ENCODE measurements at places on chromosomes 7 and 10. TPM values are rescaled to one million over a fixed set of nuclear protein-coding genes. Genes with fewer than 3 reads are reported as not detected.

DNA sequence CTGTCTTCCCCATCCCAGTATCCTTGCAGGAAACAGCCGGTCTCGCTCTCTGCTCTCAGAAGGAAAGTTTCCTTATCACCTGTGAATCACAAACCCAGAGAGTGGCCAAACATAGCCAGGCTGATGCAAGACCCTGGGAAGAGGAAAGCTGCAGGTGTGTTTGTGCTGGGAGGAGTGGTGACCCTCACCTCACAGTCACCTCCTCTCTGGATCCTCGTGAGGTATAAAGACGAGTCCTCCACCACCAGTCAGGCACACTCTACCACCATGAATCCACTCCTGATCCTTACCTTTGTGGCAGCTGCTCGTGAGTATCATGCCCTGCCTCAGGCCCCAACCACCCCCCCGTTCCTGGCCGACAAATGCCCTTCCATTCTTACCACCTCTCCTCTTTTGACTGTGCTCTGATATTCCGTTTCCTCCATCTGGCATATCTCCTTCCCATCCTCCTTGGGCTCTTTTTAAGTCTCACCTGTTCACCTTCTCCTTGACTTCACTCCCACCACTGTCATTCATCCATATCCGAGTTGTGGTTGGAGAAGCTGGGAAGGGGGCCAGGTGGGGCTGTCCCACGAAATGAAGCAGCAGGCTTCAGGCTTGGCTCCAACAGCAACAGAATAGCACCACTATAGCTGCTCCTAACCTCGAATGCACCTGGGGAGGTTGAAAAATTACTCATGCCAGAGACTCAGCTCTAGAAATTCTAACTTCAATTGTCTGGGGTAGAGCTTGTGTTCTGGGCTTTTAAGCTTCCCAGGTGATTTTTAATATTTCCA lies at the start of gene PRSS1:
Gene PRSS1, plus strand, starts transcription at position 255 of the 776 bp plus-strand sequence. Its CDS starts 13 bp downstream, at position 268.
- DNase-seq = no peak

- DNase-seq = no peak
Measured at GRCh38 chr7:154373956-154374355, 321.8 kb downstream of the DPP6 start.

- no peak for DNase-seq
Measured at GRCh38 chr7:68562323-68562899, 1035.9 kb upstream of the AUTS2 start.

GRCh38 chr10:27861781-27862180 lies 116.2 kb upstream of the MKX start:
- DNase-seq = no peak

- peak; percentile 75 for DNase-seq
Measured at GRCh38 chr10:128150045-128150493, 23.8 kb upstream of the MKI67 start.

GRCh38 chr10:130049987-130050386 lies 60.6 kb downstream of the C10orf143 start:
- DNase-seq = no peak

DNA sequence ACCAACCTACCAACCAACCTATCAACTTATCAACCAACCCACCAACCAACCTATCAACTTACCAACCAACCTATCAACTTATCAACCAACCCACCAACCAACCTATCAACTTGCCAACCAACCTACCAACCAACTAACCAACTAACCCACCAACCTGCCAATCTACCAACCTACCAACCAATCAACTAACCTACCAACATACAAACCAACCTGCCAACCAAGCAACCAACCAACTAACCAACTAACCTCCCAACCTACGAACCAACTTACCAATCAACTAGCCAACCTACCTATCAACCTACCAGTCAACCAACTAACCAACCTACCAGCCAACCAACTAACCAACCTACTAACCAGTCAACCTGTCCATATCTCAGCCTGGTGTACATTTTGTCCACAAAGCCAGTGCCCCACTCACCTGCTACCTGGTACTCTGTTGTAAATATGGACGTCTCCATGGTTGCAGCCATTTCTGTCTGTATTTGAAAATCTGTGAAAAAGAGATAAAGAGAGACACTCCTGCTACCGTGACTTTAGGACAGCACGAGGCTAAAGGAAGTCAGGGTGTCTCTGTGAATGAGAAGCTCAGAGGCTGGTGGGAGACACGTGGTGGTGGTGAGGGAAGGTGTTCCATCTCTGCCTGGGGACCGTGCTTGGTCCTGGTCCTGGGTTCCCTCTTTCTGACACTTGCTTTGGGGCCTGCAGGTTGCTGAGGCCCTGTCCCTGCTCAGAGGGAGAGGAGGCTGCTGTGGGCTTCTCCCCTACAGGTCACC lies 41.9 kb upstream of the IL15RA start:
- no peak for DNase-seq

DNA sequence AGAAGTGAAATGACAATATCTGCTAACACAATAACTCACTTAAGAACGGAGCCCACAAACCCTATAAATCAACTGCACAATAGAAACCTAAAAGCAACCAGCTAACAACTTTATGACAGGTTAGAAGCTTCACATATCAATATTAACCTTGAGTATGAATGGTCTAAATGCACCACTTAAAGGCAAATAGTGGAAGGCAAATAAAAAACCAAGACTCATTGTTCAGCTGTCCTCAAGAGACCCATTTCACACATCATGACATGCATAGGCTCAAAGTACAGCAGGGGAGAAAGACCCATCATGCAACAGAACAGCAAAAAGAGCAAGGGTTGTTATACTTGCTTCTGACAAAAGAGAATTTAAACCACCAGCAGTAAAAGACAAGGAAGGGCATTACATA lies 46.8 kb downstream of the CDC14C start:
- DNase-seq = no peak

DNA sequence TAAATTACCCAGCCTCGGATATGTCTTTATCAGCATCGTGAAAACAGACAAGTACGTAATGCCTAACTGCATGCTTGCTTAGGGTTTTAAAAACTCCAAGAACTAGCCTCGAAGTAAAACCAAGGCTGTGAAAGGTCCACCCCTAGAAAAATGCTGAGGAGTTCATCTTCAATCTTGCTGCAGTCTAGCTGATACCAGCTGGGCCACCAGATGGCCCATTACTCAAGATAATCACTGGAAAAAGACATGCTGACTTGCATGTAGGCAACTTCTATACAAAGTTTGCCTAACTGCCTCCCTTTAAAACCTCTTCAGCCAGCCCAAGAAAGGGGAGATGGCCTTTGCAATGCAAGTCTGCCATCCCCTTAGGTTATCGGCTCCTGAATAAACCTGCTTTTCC lies 614.1 kb downstream of the GALNT17 start:
- no peak for DNase-seq

DNA sequence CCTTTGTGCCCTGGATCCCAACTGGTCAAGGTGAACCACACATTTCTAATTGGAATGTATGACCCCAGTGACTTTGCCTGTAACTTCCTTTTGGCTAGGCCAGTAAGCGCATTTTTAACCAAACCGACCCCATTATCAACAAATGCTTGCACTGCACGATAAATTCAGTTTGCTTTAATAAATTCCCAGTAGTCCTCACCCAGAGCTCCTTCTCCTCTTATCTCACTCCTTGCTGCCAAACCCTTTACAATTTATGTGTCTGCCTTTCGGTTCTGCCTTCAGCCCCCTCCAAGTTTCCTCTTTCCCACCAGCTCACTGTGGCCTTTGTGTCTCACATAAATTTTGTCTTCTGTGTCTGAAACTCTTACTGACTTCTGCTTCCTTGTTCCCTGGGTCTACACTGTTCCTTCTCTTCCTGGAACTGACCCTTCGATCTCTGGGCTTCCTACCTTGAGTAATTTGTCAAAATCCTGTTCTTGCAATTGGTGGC lies 59.0 kb downstream of the TBXAS1 start:
- no peak for DNase-seq

GRCh38 chr7:151435971-151436370 lies 4.0 kb downstream of the CRYGN start:
- no peak for DNase-seq

GRCh38 chr7:75638594-75639070 lies 100.1 kb downstream of the HIP1 start:
- DNase-seq = peak; percentile 79

GRCh38 chr7:138753150-138753518 lies 44.7 kb upstream of the TMEM213 start:
- DNase-seq = no peak

- no peak for DNase-seq
Measured at GRCh38 chr10:51915031-51915542, 215.7 kb upstream of the CSTF2T start.

DNA sequence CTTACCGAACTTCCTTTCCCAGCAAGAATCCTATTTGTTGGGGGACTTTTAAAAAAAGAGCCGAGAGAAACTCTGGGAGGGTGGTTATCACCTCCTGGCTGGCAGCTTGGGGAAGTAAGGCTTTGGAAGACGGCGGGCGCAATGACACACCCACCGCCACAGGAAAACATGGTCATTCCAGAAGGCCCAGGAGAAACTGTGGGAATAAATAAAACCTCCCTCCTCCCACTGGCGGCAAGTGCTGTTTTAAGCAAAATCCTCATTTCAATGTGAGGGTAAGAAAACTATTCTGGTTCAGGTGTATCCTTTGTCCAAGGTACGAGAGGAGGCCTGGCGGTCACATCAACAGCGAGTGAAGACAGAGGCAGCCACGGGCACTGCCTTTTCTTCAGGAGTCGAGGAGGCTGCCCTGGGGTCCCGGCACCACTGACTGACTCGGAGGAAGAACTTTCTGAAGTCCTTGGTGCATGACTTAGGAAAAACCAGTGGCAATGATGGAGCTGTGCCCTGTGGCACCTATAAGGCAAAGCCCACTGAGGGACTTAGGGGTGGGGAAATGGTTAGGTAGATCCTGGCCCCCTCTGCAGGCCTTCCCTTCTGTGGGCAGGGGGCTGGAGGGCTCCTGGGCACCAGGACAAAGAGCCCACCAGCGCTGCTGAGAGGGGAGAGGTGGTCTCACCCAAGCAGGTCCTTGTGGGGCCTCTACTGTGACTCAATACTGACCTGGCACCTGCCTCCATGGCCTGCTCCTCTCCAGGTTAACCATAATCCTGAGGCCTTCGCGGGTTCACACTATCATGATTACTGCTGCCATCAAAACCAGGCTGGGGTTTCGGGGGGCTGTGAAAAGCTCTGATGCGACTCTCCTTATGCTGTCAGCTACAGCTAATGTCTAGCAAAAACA lies 21.4 kb downstream of the DNAJB12 start:
- DNase-seq = no peak

- DNase-seq = no peak
Measured at GRCh38 chr7:36204929-36205635, 52.0 kb downstream of the EEPD1 start.

GRCh38 chr7:32256811-32257210 lies 186.6 kb upstream of the PDE1C start:
- no peak for DNase-seq

DNA sequence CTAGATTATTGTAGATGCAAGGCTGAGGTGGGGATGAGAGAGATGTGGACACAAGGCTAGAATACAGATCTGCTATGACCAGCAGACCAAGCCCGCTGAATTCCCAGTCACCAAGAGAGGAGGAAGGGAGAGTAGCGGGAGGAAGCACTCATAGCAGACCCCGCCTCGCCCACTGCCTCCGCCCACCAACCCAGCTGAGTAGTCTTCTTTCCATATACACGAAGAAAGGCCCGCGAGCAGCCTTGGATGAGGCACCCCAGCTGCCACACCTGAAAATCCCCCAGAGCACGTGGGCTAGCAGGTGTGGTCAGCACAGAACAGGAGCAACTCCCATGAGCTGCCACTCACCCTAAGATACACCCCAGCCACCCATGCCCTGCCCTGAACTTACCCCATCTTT lies 7.9 kb upstream of the H2BK1 start:
- no peak for DNase-seq

GRCh38 chr10:29987471-29987870 lies 71.9 kb downstream of the JCAD start:
- DNase-seq = no peak

- DNase-seq = no peak
Measured at GRCh38 chr10:34433241-34434076, 381.6 kb downstream of the PARD3 start.

DNA sequence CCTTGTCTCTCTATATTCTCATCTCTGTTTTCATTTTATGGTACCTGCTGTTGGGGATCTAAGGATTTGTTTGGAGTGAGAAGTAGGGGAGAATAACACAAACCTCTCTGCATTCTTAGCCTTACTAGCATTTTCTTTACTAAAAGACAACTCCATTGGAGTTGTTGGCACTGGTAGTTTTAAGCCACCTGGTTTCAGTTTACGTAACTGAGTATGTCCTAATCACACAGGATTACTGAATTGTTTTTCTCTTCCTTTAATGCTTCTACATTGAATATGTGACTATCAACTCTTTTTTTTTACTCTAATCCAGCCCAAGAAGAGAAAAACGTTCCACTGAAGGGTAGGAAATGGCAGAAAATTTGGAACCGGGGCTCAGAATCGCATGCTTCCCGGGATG lies 30.0 kb upstream of the TRIL start:
- DNase-seq = no peak

GRCh38 chr10:102949916-102950315 lies 31.8 kb downstream of the CNNM2 start:
- DNase-seq = no peak

DNA sequence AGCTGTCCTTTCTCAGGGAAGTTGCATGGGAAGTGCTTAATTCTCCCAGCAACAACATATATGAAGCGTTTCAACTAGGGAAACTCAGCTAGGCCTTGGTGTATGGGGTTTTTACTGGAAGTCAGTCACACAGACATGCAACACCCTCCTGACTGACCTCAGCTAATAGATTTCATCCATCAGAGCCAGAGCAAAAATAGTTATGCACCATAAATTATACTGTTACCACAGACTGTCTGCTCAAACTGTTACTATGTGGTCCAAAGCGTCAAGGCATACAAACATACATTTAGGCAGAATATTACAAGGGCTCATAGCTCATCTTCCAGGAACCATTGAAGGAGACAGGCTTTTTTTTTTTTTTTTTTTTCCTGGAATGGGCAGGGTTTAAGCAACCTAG lies 417.9 kb downstream of the ANKRD7 start:
- DNase-seq = no peak

- no peak for DNase-seq
Measured at GRCh38 chr10:6504296-6504695, 75.8 kb downstream of the PRKCQ start.

- DNase-seq = no peak
Measured at GRCh38 chr10:74624501-74624900, 201.9 kb upstream of the KAT6B start.

- DNase-seq = no peak
Measured at GRCh38 chr7:29224726-29225125, 30.2 kb downstream of the CHN2 start.

- DNase-seq = no peak
Measured at GRCh38 chr10:91579329-91579985, 53.4 kb downstream of the PPP1R3C start.

Gene MBL2
- total RNA-seq = not detected

Gene ACHE
- 0.65 TPM for total RNA-seq

Gene SPDYE6
- total RNA-seq = not detected

Gene PAPSS2
- total RNA-seq = 8.6 TPM

Gene MMP21
- not detected for total RNA-seq

Gene TWIST1
- total RNA-seq = 1.4 TPM

Gene TEX36
- not detected for total RNA-seq

Gene CDK14
- total RNA-seq = 24.2 TPM

Gene OGDHL
- total RNA-seq = 1.8 TPM

Gene COL26A1
- not detected for total RNA-seq
